ENCODE measurements at places on chromosomes 4 and X. TPM values are rescaled to one million over a fixed set of nuclear protein-coding genes. Genes with fewer than 3 reads are reported as not detected.

Gene XAGE1A
- total RNA-seq, result not detected

Gene GCNA
- total RNA-seq, result 3.4 TPM

Gene FGF13
- total RNA-seq, result 0.75 TPM

Gene SCD5
- 3.5 TPM for total RNA-seq

Gene SH3RF1
- 17.4 TPM for total RNA-seq

Gene HDX
- 6.4 TPM for total RNA-seq

Gene ZNF157
- not detected for total RNA-seq

Gene TMEM144
- 4.4 TPM for total RNA-seq

Gene G3BP2
- 179 TPM for total RNA-seq

Gene NPY5R
- not detected for total RNA-seq

Measured in MCF 10A (cell line).